ENCODE measurements at places on chromosomes 11 and 22. TPM values are rescaled to one million over a fixed set of nuclear protein-coding genes. Genes with fewer than 3 reads are reported as not detected.

DNA sequence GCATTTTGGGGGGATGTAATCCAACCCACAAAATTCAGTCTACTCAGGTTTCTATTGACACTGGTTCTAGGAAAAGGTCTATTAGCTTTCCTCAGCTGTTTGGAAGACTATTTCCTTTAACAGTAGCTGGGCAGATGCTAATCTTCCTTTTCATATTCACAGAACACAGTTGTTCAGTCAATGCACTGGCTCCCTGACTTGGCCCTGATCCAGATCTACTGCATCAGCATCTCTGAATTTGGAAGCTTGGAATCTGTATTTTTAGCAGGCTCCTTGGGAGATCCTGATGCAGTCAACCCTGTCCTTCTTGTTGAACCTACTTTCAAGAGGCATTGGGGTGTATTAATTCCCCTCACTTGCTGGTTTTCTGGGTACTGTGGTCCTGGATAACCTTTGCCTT, 6.3 kb downstream of the HTATIP2 start:
- no peak for DNase-seq

GRCh38 chr11:34344768-34345539, 12.9 kb downstream of the ABTB2 start:
- no peak for DNase-seq

DNA sequence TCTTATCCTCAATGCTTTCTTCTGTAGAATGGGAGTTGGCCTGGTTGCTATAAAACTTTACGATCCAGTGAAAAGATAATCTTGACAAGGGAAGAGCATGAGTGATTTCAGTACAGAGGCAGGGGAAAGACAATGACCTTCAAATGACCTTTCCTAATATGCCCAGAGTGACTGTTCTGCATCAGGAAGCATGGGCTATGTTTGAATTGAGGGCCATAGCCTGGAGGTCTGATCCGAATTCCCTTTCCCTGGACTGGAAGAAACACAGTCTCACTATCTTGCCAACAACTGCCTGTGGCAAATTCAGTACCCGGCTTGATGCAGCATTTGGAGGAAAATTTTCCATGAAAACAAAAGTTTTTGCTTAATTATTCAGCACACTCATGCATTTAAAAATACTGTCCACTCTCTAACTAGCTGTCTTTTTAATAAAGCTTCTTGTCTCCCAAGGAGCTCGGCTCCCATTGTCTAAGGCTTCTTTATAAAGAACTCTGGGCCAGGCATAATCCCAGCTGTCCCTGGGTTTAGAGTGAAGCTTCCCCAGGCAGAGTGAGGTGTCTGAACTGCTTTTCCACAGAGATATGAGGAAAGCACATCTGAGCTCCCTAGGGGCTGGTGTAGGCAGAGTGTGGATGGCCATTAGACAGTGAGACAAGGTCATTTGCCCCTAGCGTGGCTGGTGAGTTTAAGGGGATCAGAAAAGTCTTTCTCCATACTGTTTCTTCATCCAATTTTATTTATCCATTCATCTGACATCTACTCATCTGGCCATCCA, 132.7 kb upstream of the CADM1 start:
- no peak for DNase-seq

GRCh38 chr11:91086028-91086427, 863.2 kb upstream of the CHORDC1 start:
- DNase-seq = no peak

GRCh38 chr11:47329987-47330931, 22.2 kb downstream of the MYBPC3 start:
- no peak for DNase-seq

DNA sequence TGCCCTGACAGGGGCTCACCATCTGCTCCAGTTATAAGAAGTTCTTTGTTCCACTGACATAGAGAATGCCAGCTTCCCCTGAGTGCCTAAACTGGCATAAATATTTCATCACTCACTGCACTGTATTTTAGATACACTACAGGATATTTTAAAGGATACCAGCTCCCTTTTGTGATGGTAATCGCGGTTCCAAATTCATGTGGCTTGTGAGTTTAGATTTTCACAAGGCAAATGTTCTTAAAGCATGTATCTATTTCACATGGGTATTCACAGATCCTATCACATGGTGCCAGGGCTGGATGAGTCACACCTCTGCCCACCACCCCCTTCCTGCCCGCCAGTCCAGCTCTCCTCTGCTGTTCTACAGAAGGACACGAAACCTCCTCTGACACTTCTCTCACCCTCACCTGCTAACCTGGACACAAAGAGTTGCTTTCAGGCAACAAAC, 105.5 kb downstream of the KCNC1 start:
- no peak for DNase-seq

DNA sequence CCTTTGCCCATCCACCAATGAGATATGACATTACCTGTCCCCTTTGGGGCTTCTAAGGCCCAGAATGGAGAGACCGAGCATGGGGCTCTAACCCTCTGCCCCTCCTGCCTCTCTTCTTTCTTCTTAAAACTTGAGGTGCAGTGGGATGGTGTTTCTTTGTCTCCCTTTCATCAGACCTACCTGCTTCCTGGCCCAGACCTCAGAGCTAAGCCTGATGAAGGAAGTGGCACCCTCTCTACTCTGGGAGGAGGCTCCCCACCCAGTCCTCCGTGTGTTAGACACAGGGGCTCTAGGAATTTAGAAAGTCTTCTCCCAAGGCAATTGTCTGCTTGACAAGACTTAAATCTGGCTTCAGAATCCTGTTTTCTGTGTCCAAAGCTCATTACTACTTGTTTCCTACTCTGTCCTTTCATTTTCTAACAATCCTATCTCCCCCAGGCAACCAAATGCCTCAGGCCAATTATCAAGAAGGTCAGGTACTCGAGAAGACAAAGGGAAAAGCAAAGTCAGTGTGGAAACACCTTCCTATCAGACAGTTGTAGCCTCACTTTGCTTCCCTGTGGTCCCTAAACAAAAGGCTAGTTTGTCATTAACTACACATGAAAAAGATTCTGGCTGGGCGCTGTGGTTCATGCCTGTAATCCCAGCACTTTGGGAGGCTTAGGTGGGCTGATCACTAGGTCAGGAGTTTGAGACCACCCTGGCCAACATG, 20.3 kb upstream of the PARVA start:
- peak; percentile 42 for DNase-seq

- no peak for DNase-seq
Observed at GRCh38 chr11:131530407-131530806, 160.0 kb downstream of the NTM start.

GRCh38 chr11:120039039-120039438, 98.9 kb downstream of the TRIM29 start:
- no peak for DNase-seq

GRCh38 chr11:8268530-8269400, 5.1 kb upstream of the LMO1 start:
- DNase-seq = peak; percentile 14

DNA sequence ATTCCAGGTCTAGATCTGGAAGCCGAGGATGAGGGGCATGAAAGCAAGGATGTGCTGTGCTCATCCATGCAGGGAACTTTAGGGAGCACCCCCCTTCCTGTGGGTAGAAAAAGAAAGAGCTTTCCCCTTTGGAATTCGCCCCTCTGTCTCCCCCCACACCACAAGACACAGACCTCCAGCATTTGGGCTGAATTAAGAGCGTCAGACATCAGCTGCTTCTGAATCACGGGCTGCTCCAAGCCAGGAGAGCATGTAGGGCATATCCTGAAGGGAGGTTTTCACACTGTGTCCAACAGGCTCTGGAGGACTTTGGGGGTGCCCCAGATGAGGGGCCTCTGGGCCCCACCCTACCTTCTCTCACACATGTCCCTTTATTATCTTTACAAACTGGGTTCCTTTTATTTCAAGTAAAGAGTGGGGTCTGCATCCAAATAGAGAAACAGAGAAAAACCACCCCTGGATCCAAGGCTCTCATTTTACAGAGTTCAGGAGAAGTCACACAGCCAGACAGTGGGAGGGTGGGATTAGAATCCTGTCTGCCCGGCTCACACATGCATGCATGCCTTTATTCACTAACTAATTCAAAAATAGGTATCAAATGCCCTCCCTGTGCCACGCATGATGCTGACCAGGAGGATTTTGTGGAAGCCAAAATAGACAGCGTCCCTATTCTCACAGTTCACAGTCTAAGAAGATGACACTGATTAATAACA, 52.8 kb downstream of the LRRC32 start:
- no peak for DNase-seq

GRCh38 chr11:70068950-70069349, 9.2 kb upstream of the ANO1 start:
- no peak for DNase-seq

DNA sequence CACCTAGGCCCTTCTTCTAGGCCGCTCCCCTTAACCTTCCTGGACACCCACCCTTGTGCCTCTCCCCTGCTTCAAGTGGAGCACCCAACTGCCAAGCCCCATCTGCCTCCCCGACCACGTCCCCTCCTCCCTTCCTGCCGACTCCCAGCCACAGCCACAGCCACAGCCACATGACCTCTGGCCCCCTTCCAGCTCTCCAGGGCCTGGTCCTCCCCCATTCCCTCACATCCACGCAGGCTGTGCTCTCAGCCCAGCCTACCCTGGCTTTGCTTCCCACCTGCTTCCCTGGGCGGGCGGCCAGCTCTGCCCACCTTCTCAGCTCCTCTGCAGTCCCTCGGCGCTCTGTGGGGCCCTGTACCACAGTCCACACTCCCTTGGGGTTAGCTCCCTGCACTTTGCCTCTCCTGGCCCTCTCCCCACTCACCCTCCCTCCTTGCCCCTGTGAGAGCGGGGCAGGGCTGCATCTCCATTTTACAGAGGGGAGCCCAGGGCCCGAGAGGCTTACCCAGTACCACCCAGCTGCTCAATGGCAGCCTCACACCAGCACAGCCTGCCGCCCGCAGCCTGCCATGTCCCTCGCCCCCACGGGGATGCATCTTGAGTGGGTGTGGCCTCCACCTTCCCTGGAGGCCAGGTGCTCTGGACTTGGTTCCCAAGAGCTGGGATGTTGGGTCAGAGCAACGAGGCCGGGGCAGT, 20.3 kb downstream of the PARVG start:
- no peak for DNase-seq

DNA sequence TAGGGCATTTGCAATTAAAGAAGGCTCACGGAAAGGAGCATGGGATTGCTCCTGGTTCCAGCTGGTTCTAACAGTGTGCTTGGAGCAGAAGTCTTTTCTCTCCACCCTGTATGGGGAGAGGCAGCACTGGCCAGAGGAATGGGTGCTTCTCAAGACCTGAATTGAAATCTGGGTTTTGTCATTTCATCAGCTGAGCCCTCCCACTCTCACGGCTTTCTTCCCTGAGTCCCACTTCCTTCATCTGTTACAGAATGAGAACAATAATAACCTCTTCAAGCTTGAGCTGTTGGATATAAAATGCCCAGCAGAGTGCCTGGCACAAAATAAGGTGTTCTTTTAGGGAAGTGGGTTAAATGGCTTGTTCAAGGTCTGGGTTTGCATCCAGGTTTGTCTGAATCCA, 17.2 kb downstream of the CNTF start:
- DNase-seq = no peak

DNA sequence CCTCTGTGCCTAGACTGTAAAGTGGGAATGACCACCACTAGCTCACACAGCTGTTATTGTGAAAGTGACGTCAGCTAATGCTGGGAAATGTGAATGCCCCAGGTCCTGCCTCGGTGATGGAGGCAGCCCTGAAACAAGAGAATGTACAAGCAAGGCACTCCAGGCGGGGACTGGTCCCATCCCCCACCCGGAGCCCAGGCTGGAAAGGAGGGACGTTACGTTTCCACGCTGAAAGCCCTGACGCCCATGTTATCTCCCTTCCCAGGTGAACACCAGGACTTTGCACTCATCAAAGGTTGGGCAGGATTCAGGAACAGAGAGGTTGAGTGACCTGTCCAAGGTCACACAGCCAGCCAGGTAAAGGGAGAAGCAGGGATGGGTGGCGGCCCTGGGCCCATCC, 784 bp downstream of the SULT4A1 start:
- no peak for DNase-seq

DNA sequence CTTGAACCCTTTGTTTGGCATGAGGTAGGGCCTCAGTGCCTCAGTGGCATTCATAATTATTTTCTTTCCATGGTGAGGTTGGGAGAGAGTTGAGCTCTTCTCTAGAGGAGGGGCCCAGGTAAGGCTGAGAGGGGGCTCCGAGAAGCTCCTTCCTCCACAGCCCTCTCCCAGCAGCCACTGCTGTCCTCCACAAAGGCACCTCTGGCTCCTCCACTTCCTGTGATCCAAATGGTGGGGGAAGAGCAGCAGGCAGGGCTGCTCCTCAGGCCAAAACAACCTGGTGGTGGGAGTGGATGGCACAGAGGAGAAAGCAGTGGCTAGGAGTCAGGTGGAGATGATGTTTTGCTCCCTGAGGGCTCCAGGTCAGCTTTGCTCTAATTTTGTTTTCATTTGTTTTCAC, 13.3 kb downstream of the ROBO4 start:
- peak; percentile 26 for DNase-seq

GRCh38 chr22:42791721-42792452, 65.2 kb downstream of the ARFGAP3 start:
- no peak for DNase-seq

GRCh38 chr11:96085319-96085930, 161.5 kb upstream of the MTMR2 start:
- no peak for DNase-seq

GRCh38 chr22:19271856-19272535, 19.5 kb downstream of the CLTCL1 start:
- no peak for DNase-seq

- DNase-seq = no peak
Observed at GRCh38 chr11:47162426-47162825, 14.3 kb downstream of the ARFGAP2 start.

GRCh38 chr22:29654420-29654819, 51.0 kb downstream of the NF2 start:
- DNase-seq = no peak

DNA sequence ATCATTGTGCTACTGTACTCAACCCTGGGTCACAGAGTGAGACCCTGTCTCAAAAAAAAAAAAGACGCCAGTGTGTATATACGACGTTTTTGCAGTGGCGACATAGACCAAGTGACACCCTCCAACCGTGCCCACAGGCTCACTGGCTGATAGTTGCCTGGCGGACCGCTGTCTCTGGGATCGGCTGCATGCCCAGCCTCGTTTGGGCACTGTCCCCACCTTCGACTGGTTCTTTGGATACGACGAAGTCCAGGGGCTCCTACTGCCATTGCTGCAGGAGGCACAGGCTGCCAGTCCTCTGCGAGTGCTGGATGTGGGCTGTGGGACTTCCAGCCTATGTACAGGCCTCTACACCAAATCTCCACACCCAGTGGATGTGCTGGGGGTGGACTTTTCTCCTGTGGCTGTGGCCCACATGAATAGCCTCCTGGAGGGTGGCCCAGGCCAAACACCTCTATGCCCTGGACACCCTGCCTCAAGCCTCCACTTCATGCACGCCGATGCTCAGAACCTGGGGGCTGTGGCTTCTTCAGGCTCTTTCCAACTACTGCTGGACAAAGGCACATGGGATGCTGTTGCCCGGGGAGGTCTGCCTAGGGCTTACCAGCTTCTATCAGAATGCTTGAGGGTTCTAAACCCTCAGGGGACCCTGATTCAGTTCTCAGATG, 1.3 kb downstream of the CSKMT start:
- no peak for DNase-seq

Gene SHISAL1
- not detected for total RNA-seq

Gene C1QTNF4
- total RNA-seq = 0.75 TPM

Gene MUC5AC
- total RNA-seq = 0.25 TPM

Gene NTM
- 1.1 TPM for total RNA-seq

Gene DMC1
- total RNA-seq = 1.1 TPM

Gene SRPRA
- total RNA-seq = 191 TPM

Gene OPCML
- not detected for total RNA-seq

Measured in Caco-2 (cell line).